NCI-H2081 (cell line): ENCODE measurements at places on chromosomes 11 and 22.

DNA sequence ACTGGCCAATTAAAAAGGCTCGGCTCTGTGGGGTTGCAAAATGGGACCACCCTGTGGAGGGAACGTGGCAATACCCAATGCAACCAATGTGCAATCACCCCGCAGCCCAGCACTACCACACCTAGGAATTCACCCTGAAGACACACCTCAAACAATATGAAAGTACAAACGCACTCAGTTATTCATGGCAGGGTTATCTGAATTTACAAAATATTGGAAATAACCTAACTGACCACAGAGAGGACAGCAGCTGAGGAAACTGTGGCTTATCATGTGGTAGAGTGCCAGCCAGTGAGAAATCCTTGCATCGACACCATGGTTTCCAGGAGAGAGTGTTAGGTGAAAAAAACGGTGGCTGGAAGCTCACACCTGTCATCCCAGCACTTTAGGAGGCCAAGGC lies 18.7 kb downstream of the ALG12 start:
- DNase-seq: no peak

- DNase-seq: no peak
Measured at GRCh38 chr11:19939415-19939929, 220.8 kb downstream of the DBX1 start.

- DNase-seq: no peak
Measured at GRCh38 chr11:78132475-78132874, 7.0 kb downstream of the ALG8 start.

DNA sequence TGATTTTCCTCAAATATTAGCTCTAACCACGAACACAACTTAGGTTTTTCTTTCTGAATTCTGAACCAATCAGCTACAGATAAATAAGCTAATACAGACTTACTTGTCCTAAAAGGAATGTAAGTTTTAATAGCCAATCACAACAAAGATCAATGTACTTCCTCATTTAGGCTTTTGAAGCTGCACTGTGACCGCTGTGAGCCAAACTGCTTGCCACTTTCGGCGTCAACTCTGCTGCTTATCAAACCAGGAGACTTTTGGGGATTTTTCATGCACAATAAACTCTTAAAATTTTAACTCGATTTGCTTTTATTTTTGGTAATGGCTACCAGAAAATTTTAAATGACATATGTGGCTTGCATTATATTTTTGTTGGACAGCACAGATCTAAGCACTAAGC lies 92.5 kb downstream of the TMPRSS5 start:
- DNase-seq: no peak

- no peak for DNase-seq
Measured at GRCh38 chr22:19121631-19122142, 525 bp downstream of the DGCR2 start.

DNA sequence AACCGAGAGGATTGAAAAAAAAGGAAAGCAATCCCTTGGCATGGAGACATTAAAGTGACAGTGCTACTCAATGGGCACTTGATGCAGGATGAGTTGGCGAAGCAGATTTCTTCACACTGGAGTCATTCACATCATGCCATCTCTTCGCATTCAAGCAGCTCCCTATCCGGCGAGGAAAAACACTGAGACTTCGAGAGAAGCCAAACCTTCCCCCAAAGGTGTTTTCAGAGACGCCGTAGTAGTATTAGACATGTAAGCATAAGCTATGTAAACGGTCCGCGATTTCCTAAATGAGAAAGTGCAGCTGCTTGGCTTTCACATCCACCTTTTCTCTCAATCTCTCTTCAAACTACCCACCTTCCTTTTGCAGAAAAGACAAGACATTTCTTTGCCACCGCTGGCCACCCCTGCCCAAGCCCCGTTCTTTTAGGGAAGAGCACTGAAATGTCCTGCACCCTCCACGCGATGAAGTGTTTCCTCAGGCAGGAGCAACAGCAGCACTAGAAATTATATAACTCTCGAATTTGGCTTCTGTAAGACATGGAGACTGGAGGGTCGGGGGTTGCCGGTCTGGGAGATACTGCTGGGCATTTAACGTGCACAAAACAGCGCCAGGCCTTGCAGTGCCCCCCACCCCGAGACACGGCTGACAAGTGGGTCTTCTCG lies at the start of gene DLG2:
Gene DLG2, minus strand, starts transcription at position 13 of the 666 bp plus-strand sequence.
- DNase-seq: peak; percentile 50

DNA sequence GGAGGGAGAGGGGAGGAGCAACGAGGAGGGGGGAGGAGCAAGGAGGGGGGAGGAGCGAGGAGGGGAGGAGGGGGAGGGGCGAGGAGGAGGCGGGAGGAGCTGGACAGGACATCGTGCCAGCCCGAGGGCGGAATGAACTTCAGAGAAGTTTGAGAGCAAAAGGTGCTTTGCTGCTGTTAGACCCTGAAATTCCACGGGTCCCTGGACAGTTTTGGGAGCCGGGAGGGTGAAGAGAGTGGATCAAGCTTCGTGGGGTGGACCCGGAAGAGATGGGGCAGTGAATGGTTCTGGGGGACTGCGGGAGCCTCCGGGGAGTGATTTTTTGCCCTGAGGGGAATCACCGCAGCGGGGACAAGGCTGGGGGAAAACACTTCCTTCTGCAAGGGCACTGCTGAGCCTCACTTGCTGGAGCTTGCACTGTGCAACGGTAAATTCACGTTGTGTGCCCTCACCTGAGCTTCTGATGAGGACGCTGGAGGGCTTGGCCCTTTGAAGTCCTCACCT lies 10.7 kb upstream of the NLRP6 start:
- no peak for DNase-seq

- no peak for DNase-seq
Measured at GRCh38 chr22:30015846-30016245, 64.4 kb upstream of the HORMAD2 start.

GRCh38 chr11:26522912-26523610 lies 49.0 kb downstream of the MUC15 start:
- DNase-seq: peak; percentile 20

DNA sequence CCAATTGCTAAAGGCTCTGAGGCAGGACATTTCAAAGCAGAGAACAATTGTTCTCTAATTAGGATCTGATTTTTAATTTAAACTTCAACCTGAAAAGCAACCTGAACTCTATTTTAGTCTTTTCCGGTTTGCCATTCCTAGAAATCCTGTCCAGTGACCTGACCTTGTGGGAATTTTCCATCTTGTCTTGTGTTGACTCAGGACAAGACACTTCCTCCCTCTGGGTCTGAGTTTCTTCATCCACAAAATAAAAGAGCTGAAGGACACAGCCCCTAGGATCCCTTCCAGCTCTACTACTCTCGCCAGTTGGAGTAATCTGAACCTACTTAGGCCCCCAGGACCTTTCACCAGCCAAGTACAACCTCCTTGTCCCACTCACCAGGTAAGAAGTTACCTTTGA lies 66.5 kb upstream of the POU2AF1 start:
- DNase-seq: no peak

- no peak for DNase-seq
Measured at GRCh38 chr22:39089928-39090327, 7.1 kb upstream of the APOBEC3H start.

DNA sequence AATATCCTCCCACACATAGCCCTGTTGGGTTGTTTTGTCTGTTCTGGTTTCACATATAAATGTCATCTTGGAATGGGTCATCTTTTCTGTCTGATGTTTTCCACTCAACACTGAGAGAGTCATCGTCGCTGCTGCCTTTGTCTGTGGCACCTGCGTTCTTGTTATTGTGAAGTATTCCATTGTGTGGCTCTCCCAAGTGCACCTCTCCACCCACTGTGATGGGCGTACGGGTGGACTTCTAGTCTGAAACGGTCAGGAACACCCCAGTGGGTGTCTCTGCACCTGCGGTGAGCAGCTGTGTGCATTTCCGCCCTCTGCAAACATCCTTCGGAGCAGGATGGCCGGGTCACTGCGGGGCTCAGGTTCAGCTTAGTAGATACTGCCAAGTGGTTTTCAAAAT lies 34.5 kb upstream of the RTL6 start:
- DNase-seq: peak; percentile 90

GRCh38 chr11:20511982-20512381 lies 87.4 kb upstream of the SLC6A5 start:
- peak; percentile 80 for DNase-seq

DNA sequence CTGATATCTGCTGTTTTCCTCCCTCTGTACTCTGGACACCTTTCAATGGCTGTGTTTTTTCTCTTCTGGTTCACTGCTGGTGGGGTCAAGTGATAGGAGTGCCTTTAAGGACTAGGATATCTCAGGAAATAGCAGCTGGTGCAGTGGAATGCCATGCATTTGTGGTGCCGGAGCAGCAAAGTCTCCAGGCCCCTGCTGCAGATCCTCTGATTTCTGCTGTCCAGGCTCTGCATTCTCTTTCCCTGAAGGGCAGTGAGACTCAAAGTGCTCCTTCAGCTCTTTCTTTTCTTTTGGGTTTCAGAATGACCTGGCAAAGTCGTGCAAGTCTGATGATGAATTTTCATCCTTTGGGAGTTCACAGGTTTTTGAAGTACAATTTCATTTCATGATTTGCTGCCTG lies 774.3 kb downstream of the FAM181B start:
- no peak for DNase-seq

DNA sequence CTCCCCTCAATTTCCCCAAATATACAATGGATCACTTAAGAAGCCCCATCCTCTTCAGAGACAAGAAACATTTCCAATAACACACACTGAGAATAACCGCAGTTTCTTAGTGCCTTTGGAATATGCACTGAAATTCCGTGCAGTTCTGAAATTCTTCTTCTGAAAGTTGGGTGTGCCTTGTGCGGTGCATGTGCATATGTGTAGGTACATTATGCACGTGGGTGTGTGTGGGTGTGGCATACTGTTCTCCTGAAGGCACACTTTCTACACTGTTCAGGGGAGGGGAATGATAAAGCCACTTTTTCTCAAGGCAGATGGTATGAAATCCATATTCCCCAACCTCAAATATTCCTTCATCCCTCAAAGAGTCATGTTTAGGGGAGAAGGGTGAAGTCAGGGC lies 1.7 kb downstream of the EXPH5 start:
- DNase-seq: no peak

- no peak for DNase-seq
Measured at GRCh38 chr11:73198677-73199076, 19.4 kb upstream of the P2RY2 start.

- no peak for DNase-seq
Measured at GRCh38 chr11:45647329-45647728, 18.1 kb downstream of the CHST1 start.

DNA sequence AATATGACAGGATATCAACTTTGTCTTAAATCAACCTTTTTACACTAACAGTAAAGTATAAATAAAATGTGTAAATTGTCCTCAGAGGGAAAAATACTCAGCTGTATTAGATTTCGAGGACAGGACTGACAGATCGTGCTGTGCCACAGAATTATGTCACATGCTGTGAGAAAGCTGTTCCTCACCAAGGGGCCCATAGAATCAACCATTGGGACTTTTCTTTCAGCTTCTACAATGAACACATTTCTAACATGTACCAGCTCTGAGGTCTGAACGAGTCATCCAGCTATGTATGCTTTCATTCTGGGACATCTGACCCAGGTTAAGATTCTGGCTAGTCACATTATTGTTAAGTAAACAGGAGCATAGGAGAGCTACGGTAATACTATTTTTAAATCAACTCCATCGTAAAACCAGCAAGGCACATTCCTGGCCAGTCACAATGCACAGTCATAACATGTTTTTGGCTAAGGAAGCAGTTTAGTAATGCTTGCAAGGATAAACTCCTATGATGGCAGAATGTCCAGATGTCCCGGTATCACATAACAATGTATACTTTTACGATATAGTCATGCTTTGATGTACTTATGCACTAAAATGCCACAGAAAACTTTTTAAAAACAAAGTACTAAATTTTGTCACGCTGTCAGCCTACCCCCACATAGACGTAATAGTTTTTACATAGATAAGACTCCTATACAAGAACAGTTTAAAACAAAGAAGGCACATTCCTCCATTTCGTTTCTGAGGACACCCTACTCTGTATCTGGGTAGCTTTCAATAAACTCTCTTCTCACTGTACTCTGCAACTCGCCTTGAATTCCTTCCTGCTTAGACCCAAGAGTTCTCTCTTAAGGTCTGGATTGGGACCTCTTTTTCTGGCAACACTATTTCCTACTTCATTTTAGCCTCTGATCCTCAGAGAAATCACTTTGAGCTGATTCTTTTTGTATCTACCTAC lies 27.4 kb downstream of the ZNF214 start:
- DNase-seq: no peak

DNA sequence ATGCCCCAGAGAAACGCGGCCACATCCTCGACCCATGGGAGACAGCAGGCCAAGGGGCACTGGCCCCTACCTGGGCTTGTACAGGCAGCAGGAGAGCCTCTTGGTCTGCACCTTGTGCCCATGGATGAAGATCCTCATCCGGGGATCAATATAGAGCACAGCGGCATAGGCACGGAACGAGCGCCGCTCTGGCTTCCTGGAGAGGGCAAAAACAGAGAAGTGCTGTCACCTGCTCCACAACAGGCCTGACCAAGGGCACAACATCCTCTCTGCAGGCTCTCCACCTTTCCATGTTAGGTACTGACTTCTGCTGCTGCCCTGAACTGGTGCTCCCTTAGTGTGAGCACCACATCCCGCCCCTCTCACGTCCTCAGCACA lies 27.2 kb downstream of the MORC2 start:
- no peak for DNase-seq

DNA sequence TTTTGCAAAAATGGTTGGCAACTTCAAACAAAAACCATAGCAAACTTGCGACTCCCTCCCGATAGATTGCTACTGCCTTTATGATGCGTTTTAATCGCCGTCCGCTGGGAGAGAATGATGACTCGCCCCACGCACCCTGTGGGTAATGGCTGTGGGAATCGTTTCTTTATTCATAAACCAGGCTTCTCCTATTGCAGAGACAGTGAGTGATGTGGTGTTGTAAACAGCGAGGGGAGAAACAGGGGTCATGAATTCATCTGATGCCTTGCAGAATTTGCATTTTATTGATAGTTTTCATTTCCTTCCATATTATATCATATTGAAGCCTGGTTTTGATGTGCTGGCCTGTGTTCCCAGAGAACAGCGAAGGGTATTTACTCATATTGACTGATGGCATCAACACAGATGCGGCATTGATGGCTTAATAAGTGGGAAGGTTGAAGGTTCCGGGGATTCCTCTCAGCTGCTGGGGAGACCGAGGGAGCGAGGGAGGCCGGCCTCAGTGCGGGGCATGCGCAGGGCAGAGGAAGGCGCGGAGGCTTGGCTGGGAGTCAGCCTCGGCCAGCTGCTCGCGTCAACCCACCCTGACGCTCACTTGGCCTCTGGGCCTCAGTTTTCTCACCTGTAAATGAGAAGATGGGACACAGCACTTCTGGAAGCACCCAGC lies 41.3 kb downstream of the ARHGAP8 start:
- no peak for DNase-seq

GRCh38 chr22:42994276-42994916 lies 20.6 kb downstream of the PACSIN2 start:
- no peak for DNase-seq

DNA sequence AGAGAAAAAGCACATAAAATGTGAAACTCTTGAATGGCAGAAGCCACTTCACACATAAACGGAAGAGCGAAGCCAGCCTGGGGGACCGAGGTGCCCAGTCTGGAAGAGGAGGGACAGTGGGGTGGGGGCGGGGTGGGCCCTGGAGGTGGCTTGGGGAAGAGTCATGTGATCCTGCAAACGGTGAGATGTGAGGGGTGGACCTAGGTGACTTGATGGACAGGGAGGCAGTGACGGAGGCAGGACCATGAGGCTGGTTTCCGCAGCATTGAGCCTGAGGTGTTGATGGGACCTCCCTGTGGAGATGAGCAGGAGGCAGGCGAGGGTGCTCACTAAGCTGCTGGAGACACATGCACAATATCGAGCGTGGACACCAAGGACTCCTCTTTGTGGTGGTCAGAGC lies 16.8 kb downstream of the ZDHHC24 start:
- DNase-seq: no peak

GRCh38 chr22:27405672-27406388 lies 395.7 kb downstream of the MN1 start:
- DNase-seq: no peak

GRCh38 chr11:66579017-66579606 lies 10.7 kb upstream of the CTSF start:
- peak; percentile 30 for DNase-seq
